Stimulated activated CD4-positive, alpha-beta T cell treated with anti-CD3 and anti-CD28 coated beads, TNF-alpha, amount 100 ng/mL, for 1 hour (primary cell): ENCODE measurements at places on chromosomes 12 and 14.

DNA sequence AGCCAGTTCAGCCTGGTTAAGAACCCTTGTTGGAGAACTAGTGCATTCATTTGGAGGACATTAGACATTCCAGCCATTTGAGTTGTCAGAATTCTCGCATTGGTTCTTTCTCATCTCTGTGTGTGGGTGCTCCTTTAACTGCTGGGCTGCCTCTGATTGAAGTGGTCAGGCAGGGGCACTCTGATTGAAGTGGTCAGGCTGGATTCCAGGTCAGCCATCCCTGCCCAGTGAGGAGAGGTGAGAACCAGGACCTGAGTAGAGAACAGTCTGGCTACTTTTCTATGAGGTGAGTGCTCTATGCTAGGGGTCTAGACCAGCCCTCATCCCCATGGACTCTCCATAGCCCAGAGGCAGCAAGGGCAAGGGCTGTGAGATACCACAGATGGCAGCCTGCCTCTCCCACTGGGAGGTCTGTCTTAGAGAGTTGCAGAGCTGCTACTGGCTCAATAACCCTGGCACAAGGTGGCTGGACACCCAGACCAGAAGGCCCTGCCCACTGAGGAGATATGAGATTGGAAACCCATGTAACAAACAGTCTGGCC is 691.6 kb downstream of the TMTC2 start:
- DNase-seq, result no peak

GRCh38 chr14:99586761-99587459 is 17.1 kb downstream of the CCDC85C start:
- no peak for DNase-seq

- DNase-seq, result no peak
These were observed 5.1 kb upstream of the EIF5 start for GRCh38 chr14:103328941-103329340.

GRCh38 chr12:131348646-131349045 is 362.2 kb upstream of the SFSWAP start:
- no peak for DNase-seq

- DNase-seq, result no peak
These were observed 168.8 kb upstream of the RBM19 start for GRCh38 chr12:114134922-114135321.

- no peak for DNase-seq
These were observed 121.7 kb downstream of the RALGAPA1 start for GRCh38 chr14:35687335-35687939.
